NCI-H2029 treated with DMSO at 0.1 percent for 48 hours (cell line): ENCODE measurements at places on chromosomes 16 and 17.

DNA sequence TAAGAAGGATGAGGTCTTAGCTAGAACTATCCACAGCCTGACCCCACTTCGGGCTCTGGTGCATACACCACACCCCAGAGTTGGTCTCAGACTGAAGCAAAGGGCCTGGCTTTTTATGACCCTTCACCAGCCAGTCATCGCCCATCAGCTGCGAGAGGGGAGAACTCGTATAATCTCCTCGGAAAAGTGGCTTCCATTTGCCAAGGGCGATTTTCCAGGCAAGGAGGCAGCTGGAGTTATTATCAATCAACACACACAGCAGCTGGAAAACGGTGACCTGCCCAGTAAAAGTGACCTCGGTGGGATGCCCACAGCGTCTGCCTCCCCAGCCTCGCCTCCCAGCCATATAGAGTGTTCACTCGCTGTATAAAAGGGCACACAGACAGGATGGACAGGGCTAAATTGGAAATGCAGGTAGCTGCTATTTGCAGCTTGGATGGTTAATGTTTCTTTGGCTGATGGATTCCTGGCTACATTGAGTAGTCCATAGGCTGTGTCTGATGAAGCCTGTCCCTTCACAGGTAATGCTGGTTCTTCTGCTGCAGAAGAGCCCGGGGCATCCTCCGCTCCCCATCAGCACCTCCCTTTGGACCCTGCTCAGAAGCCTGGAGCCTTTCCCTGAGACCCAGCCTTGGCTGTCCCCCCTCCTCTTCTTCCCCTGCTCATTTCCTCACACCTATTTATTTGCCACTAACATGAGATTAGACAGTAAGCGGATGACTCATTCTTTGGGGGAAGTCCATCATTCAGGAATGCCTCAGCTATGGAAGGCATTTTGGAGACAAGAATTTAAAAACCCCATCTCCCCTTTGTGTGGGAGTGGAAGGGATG lies 45.7 kb downstream of the TMEM186 start:
- DNase-seq = no peak

GRCh38 chr16:46573008-46573833 lies 48.0 kb downstream of the SHCBP1 start:
- DNase-seq = no peak

DNA sequence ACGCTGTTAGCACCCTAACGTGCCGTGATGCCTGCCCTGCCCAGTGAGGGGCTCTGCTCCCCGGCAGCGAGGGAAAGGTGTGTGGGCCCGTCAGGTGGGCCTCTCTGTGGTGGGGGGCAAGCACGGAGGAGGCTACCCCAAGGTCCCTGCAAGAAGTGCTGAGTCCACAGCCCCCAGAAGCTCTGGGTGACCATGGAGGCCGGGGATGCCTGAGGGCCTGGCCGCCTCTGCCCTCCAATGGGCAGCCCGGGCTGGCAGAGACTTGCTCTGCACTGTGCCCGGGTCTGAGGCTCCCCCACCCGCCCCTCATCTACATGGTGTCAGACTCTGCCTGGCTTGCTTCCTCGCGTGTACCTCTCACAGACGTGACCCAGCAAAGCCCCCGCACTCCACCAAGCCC lies 12.2 kb downstream of the SLC38A10 start:
- no peak for DNase-seq

GRCh38 chr17:61723183-61723582 lies 132.2 kb upstream of the NACA2 start:
- no peak for DNase-seq

DNA sequence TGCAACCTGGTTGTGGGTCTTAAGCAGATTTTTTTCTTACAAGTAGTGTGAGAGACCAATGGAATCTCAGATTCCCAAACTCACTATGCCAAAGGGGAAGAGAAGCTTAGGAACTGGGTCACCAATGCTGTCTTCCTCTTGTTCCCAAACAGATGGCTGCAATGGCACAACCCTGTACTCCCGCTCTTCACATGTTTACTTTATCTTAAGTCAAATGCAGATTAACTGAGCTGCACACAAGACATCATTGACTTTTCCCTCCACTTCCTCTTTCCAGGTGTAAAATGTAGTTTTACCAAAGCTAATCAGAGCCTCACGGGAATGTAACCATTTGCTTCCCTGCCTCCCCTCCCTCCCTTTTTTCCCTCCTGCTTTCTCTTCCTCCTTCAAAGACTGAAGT lies 14.4 kb upstream of the CD300E start:
- no peak for DNase-seq

DNA sequence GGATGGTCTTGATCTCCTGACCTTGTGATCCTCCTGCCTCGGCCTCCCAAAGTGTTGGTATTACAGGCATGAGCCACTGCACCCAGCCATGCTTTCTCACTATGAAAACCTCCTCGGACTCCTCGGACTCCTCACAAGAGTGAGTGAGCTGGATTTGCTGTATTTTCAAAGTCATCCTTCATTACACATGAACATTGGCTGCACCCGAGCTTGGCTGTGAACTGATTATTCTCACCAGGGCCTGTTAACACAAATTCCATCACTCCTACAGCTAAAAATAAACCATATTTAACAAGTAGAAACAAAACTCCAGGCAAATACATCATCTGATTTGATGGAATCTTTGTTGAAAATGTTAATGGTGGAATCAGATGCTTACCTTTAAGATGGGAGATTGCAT lies 50.3 kb downstream of the PITPNC1 start:
- no peak for DNase-seq

- DNase-seq = no peak
Observed at GRCh38 chr16:10239640-10240039, 57.4 kb upstream of the GRIN2A start.

DNA sequence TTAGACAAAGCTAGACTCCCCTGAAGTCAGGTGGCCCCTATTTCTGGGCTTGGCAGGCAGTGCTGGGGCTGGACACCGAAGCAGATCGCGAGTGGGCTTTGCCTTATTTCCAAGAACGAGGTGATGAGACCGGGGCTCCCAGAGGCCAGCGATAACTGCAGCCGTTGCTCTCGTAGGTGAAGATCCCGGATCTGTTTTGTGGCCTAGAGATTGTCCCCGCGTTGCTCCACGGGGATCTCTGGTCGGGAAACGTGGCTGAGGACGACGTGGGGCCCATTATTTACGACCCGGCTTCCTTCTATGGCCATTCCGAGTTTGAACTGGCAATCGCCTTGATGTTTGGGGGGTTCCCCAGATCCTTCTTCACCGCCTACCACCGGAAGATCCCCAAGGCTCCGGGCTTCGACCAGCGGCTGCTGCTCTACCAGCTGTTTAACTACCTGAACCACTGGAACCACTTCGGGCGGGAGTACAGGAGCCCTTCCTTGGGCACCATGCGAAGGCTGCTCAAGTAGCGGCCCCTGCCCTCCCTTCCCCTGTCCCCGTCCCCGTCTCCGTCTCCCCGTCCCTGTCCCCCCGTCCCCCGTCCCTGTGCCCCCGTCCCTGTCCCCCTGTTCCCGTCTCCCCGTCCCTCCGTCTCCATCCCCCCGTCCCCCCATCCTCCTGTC lies 1.5 kb upstream of the TBCD start:
- no peak for DNase-seq

DNA sequence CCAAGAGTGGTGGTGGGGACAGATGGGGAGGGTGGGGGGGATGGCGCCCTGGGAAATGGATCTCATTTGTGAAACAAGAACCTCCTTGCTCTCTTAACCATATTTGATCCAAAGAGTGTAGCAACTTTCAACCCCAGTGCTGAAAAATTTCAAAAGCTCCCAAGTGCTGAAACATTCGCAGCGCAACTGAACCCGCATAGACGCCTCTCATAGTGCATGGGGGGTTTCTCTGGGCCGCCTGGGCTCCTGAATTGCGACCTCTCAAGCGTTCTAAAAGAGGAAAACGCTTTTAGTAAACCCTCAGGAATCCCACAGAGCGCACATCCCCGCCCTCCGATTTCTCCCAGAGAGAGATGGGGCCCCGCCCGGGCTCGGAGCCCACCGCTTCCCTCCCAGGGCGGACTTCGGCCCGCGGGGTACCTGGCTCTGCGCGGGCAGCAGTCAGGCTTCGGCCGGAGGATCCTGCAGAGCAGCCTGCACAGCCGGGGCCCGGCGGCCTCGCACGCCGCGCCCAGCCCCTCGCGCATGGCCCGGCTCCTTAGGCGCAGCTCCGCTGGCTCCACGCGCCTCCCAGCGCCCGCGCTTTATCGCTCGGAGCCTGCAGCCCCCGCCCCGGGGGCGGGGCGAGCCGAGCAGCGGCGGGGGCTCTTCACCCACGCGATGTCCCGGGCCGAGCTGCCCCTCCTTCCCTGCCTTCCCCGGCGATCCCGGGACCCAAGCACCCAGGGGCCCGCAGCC lies 7.0 kb downstream of the NOS2 start:
- DNase-seq = no peak

GRCh38 chr17:16941072-16942036 lies 30.6 kb downstream of the TNFRSF13B start:
- DNase-seq = no peak

- no peak for DNase-seq
Observed at GRCh38 chr16:77556201-77556873, 121.5 kb upstream of the ADAMTS18 start.

DNA sequence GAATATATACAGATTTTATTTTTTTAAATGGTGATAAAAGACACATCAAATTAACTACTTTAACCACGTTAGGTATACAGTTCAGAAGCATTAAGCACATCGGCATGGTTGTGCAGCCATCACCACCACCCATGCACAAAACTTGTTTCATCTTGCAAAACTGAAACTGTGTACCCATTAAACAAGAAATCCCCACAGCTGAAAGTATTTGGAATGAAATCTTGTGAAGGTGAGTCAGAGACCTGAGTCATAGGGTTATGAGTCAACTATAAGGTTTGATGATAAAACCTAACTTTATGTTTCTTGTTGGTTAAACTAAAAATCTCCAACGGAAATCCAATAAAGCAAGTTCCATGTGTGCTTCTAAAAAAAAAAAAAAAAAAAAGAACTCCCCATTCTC lies 561.6 kb upstream of the PSMD7 start:
- no peak for DNase-seq

GRCh38 chr17:70936724-70937123 lies 767.4 kb downstream of the KCNJ2 start:
- no peak for DNase-seq

GRCh38 chr16:86584726-86585721 lies 6.7 kb downstream of the FOXL1 start:
- DNase-seq = peak; percentile 47

DNA sequence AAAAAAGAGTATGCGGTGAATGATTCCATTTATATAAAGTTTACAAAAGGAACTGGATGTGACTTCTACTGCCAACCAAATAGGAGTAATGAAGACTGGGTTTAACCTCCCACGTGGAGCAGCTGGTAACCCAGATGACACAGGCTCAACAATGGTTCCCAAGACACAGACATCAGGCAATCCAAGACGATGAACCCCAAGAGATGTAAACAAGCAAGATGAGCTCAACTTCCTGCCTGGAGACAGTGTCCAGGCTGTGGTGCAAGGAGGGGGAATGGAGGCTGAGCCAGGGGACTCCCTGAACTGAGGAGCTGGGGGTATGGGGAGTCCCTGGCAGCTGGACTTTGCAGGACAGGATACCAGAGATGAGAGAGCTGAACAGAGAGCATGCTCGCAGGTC lies 104.7 kb downstream of the LITAF start:
- DNase-seq = no peak

DNA sequence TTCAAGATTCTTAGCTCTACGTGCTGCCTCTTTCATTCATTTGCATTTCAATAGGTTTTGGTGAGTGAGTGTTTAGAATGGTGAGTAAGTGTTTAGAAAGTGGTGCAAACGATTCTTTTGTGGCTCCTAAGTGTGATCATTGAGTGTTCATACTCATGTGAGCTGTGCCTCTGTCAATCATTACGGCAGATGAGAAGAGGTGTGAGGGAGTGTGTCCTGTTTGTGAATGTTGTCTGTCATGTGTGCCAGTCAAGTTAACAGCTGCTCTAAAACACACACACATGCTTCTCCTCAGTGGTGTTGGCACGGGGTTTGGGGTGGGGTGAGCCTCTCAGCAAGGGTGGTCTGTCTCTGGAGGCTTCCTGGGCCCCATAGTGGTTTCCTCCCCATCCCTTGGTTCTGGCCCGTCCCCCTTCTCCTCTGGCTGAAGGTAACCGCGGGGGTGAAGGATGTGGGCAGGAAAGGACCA lies 11.4 kb downstream of the MYL4 start:
- no peak for DNase-seq

DNA sequence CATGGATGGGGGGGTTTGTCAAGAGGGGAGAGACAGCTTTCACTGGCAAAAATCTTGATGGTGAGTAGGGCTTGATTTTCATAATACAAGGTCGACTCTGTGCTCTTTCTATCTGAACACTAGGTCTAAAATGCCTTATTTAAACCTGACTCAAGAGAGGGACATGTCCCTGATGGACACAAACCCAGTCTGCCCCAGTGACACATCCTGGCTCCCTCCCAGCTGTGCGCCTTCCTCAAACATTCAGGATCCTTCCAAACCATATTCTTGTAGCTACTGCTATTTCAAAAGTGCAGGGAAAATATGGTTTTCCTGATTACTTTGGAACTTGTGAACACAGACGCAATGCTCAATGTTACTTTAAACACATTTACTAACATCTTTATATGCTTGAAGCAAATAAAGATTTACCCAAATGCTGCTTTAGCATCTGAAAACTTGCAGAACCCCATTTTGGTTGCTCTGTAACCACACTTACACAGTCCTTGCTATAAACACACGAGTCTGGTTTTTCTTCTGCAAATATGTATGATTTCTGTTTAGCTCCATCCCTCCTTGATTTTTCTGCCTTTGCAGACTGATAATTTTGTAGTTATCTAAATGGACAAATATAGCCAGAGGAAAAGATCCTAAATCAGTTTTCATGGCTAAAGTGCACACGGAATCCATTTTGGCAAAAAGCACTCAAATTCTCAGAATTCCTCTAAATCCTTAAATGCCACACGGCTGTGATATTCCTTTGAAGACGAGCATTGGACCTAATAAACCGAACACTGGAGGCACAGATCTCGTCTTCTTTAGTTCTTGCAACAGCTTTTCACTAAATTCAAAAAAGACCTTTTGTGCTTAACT lies 499.9 kb upstream of the ZFHX3 start:
- no peak for DNase-seq

- no peak for DNase-seq
Observed at GRCh38 chr16:74465851-74466685, 44.8 kb upstream of the CLEC18B start.
